Hepatocyte (in vitro differentiated cells): ENCODE measurements at places on chromosomes 3 and 15. TPM values are rescaled to one million over a fixed set of nuclear protein-coding genes. Genes with fewer than 3 reads are reported as not detected.

- H3K27ac ChIP-seq: peak overlapping the region; percentile 62
- DNase-seq: no peak
- H3K27me3 ChIP-seq: no peaks in the 10 kb centered on the region
- peaks cover 4% of the 10 kb centered on the region for H3K4me1 ChIP-seq
- no peak overlapping the region for H3K4me3 ChIP-seq
- H3K36me3 ChIP-seq: no peaks in the 10 kb centered on the region
Measured at GRCh38 chr15:97995192-97995591, 34.7 kb downstream of the ARRDC4 start.

KBTBD13 gene
- not detected in 2 replicates for total RNA-seq

DNA sequence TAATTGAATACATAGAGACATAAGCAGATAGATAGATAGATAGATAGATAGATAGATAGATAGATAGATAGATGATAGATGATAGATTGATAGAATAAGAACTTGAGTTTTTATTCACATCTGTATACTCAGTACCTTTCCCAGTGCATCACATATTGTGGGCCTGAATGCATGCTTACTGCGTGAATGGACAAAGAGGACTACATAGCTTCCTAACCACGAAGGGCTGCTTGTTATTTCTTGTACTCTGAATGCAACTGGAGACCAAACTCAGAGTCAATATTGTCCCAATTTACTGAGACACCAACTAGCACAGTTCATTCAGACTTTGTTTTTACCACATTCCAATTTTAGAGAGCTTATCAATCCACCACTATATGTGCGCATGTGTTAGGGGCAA lies 422.9 kb upstream of the GRM7 start:
- H3K27me3 ChIP-seq: no peaks in the 10 kb centered on the region
- no peak for DNase-seq
- H3K4me1 ChIP-seq: no peaks in the 10 kb centered on the region
- no peak overlapping the region for H3K27ac ChIP-seq
- no peak overlapping the region for H3K4me3 ChIP-seq
- no peaks in the 10 kb centered on the region for H3K36me3 ChIP-seq

CPB1 gene
- total RNA-seq: not detected in 2 replicates

DNA sequence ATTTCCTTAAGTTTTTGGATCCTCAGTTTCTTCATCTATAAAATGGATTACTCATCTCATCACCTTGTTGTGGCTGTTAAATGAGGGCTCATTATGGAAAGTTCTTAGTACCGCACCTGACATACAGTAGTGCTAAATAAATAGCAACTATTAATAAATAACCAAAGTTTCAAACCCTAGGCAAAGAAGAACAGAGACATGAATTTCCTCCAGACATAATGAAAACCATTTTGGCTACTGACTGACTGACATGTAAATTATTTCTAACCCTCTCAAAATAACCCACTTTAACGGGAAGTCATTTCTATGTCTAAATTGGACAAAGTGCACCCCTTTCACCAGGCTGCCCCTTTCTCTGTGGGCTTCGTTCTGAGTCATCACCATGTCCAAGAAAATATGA lies 17.4 kb upstream of the KLHL6 start:
- H3K27ac ChIP-seq: no peak overlapping the region
- H3K4me1 ChIP-seq: no peaks in the 10 kb centered on the region
- no peak for DNase-seq
- no peaks in the 10 kb centered on the region for H3K36me3 ChIP-seq
- no peak overlapping the region for H3K4me3 ChIP-seq

DNA sequence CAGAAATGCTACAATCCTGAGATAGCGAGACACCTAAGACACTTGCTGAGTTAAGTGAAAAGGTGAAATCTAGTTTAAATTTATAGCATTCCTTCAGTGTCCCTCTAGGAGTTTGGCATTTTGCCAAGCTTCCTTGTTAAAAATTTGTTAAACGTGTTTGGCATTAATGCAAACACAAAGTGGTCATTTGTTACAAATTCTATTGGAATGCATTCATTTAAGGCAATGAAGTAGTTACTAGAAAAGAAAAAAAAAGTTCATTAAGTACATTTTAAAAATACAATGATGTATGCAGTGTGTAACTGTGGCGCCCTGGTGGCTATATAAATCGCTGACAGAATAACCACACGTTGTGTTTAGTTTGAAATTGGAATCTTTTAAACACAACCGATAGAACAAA lies 31.3 kb upstream of the WNT5A start:
- peaks cover 26% of the 10 kb centered on the region for H3K4me1 ChIP-seq
- H3K4me3 ChIP-seq: no peak overlapping the region
- no peaks in the 10 kb centered on the region for H3K27me3 ChIP-seq
- H3K27ac ChIP-seq: no peak overlapping the region
- no peak for DNase-seq
- no peaks in the 10 kb centered on the region for H3K36me3 ChIP-seq

GRCh38 chr3:194369522-194370279 lies at the start of gene LRRC15:
LRRC15 (minus strand) TSS chr3:194369743; CDS start chr3:194361043, 8,700 bp downstream.
- peaks cover 16% of the 10 kb centered on the region for H3K4me1 ChIP-seq
- DNase-seq: peak; percentile 63
- no peak within 1 kb of the TSS for H3K27ac ChIP-seq
- H3K4me3 ChIP-seq: no peak within 1 kb of the TSS

GAP43 gene
- 0.60 and 0.92 TPM in 2 replicates for total RNA-seq

- H3K27ac ChIP-seq: peak overlapping the region; percentile 49
- no peaks in the 10 kb centered on the region for H3K36me3 ChIP-seq
- peaks cover 44% of the 10 kb centered on the region for H3K4me1 ChIP-seq
- H3K4me3 ChIP-seq: no peak overlapping the region
- no peak for DNase-seq
- H3K27me3 ChIP-seq: no peaks in the 10 kb centered on the region
Measured at GRCh38 chr15:74391582-74392450, 24.4 kb upstream of the CYP11A1 start.

DNA sequence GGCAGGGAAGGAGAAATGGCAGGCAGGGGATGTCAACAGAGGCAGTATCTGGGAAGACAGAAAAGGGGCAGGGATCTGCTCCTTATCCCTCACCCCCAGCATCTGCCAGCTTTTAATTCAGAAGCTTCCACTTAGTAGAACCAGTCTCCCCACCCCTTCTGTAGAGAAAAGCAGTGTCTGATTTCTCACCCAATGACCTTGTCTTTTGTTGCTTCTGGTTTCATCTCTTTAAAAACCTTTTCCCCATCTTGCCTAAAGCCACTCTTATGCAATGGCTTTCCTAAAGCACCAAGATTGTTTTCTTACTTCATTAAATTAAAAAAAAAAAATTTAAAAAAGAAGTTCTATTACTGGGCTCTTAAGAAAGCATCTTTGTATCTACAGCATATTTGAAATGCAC lies 27.8 kb downstream of the ARHGEF3 start:
- no peaks in the 10 kb centered on the region for H3K27me3 ChIP-seq
- peaks cover 19% of the 10 kb centered on the region for H3K4me1 ChIP-seq
- no peak for DNase-seq
- H3K27ac ChIP-seq: no peak overlapping the region
- H3K4me3 ChIP-seq: no peak overlapping the region

DNA sequence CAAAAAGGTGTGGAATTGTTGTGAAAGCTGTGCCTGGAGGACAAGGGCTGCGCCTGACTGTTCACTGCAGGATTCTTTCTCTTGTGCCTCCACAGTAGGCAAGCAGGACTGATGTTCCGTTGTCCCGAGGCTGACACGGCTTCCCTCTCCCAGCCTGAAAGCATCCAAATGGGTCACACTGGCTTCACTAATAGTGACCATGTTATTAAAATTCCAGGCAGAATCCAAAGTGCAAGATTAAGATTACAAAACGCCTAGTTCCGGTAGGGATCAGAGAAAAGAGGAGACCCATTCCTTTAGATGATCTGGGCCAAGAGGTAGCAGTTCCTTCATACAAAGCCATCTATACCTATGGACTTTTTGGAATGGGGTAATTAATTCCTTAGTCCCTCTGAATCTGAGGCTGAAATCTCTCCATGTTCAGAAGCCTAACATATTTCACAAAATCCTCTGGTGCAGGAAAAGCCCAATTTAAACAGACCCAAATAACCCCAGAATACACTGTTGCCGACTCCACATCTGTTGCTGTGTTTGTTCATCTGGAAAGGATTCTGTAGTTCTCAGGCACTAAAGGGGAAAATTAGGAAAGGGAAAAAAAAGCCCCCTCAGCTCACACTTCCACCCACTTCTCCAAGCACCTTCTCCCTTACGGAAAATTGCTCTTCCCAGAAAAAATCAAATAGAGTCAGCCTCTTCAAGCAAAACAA lies 145.9 kb downstream of the RORA start:
- H3K27ac ChIP-seq: no peak overlapping the region
- H3K4me3 ChIP-seq: no peak overlapping the region
- H3K36me3 ChIP-seq: no peaks in the 10 kb centered on the region
- H3K4me1 ChIP-seq: no peaks in the 10 kb centered on the region
- no peak for DNase-seq
- no peaks in the 10 kb centered on the region for H3K27me3 ChIP-seq

SEMA5B gene
- total RNA-seq: 0.88 and 1.4 TPM in 2 replicates

DNA sequence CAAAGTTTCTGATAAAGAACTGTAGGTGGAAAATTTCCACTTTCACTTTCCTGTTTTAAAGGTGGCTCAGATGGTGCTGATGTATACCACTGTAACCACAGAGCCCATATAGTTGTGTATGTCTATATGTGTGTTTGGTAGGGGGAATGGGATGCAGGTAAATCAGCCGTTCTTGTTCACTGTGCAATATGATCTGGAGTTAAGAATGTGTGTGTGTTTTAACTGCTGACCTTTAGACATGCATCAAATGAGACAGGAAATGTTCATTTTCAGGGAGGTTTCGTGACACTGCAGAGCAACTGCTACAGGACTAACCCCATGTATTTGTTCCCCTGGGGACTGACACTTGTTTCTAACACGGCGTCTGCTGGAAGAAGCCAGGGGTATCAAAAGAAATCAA lies 180.5 kb downstream of the TAFA4 start:
- no peak for DNase-seq
- no peak overlapping the region for H3K4me3 ChIP-seq
- no peaks in the 10 kb centered on the region for H3K36me3 ChIP-seq
- no peaks in the 10 kb centered on the region for H3K4me1 ChIP-seq
- no peaks in the 10 kb centered on the region for H3K27me3 ChIP-seq
- no peak overlapping the region for H3K27ac ChIP-seq

GRCh38 chr3:69842789-69843188 lies 103.5 kb downstream of the MITF start:
- H3K36me3 ChIP-seq: no peaks in the 10 kb centered on the region
- H3K4me3 ChIP-seq: no peak overlapping the region
- DNase-seq: no peak
- H3K27ac ChIP-seq: no peak overlapping the region
- no peaks in the 10 kb centered on the region for H3K4me1 ChIP-seq

- no peak for DNase-seq
- H3K4me1 ChIP-seq: no peaks in the 10 kb centered on the region
- H3K27me3 ChIP-seq: no peaks in the 10 kb centered on the region
- no peak overlapping the region for H3K27ac ChIP-seq
- no peaks in the 10 kb centered on the region for H3K36me3 ChIP-seq
Measured at GRCh38 chr3:5115506-5116162, 6.5 kb upstream of the ARL8B start.

- H3K27me3 ChIP-seq: no peaks in the 10 kb centered on the region
- no peaks in the 10 kb centered on the region for H3K36me3 ChIP-seq
- no peaks in the 10 kb centered on the region for H3K4me1 ChIP-seq
- peak; percentile 14 for DNase-seq
- H3K27ac ChIP-seq: no peak overlapping the region
Measured at GRCh38 chr3:140349938-140350337, 327.9 kb upstream of the TRIM42 start.

- DNase-seq: no peak
- H3K27ac ChIP-seq: no peak overlapping the region
- H3K27me3 ChIP-seq: no peaks in the 10 kb centered on the region
Measured at GRCh38 chr15:33370623-33371020, 59.9 kb downstream of the RYR3 start.

GRCh38 chr3:66904336-66904735 lies 93.8 kb upstream of the KBTBD8 start:
- no peak for DNase-seq
- no peaks in the 10 kb centered on the region for H3K36me3 ChIP-seq
- H3K27ac ChIP-seq: no peak overlapping the region
- no peak overlapping the region for H3K4me3 ChIP-seq
- no peaks in the 10 kb centered on the region for H3K4me1 ChIP-seq

- H3K4me1 ChIP-seq: no peaks in the 10 kb centered on the region
- no peaks in the 10 kb centered on the region for H3K27me3 ChIP-seq
- H3K36me3 ChIP-seq: no peaks in the 10 kb centered on the region
- no peak overlapping the region for H3K4me3 ChIP-seq
- no peak for DNase-seq
- no peak overlapping the region for H3K27ac ChIP-seq
Measured at GRCh38 chr3:144244662-144245061, 273.0 kb downstream of the DIPK2A start.

DNA sequence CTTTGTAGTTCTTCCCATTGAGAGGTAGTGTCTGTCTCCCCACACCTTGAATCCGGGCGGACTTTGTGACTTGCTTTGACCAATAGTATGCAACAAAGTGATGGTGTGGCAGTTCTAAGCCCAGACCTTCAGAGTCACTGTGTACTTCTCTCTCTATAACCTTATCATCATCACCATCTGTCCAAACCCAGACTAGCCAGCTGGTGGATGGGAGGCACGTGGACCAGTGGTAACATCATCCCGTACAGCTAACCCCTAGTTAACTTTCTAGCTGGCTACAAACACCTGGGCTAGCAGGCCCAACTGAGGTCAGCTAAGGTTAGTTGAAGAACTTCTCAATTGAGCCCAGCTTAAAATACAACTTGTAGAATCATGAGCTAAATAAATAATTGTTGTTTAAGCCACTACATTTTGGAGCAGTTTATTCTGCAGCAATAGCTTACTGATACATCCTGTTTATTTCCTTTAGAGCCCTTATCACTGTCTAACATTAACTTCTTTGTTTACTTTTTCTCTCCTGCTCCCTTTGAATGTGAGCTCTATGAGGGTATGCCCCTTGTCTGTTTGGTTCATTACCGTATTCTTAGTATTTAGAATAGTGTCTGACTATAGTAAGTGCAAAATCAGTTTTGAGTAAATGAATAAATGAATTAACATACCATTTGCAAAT lies 11.5 kb upstream of the CCR9 start:
- H3K4me1 ChIP-seq: no peaks in the 10 kb centered on the region
- no peaks in the 10 kb centered on the region for H3K36me3 ChIP-seq
- H3K4me3 ChIP-seq: no peak overlapping the region
- H3K27ac ChIP-seq: no peak overlapping the region
- DNase-seq: no peak

DNA sequence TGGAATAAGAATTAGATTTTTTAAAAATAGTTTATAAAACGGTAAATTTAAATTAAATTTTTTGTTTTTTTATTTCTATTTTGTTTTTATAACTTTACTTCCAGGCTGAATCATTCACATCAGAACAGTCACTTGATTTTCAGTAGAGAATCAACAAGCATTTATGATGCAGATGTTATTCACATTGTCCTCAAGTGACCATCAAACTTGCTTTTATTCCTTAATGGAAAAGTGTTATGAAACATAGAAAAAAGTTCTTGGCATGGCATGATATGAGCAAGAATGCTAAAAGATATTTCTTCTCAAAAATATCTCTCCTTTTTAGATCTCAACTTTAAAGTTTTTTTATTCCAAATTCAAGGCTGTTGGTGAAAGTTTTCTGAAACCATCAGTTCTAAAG lies 70.9 kb upstream of the TGFBR2 start:
- H3K36me3 ChIP-seq: no peaks in the 10 kb centered on the region
- no peak for DNase-seq
